ENCODE measurements at places on chromosomes 3 and 15.

- no peak for DNase-seq
These were observed 3.9 kb downstream of the MST1R start for GRCh38 chr3:49899815-49900214.

GRCh38 chr15:101004986-101005747 is 86.0 kb downstream of the LRRK1 start:
- no peak for DNase-seq

DNA sequence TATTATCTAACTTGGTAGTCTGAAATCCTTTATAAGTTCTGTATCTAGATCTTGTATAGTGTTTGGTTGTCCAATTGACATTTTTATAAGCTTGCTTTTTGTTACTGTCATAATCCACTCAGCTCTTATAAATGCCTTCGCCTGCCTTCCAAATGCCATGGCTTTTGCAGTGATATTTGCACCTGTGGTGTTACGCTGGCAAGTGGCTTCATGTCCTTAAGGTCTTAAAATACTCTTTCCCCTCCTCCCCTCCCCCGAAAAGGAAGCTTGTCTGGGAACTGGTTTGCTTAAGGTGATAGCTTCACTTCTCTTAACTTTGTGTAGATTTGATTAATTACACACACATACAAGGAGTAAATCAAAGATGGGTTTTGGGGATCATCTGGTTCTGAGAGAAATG is 62.0 kb downstream of the ABHD2 start:
- DNase-seq: no peak

DNA sequence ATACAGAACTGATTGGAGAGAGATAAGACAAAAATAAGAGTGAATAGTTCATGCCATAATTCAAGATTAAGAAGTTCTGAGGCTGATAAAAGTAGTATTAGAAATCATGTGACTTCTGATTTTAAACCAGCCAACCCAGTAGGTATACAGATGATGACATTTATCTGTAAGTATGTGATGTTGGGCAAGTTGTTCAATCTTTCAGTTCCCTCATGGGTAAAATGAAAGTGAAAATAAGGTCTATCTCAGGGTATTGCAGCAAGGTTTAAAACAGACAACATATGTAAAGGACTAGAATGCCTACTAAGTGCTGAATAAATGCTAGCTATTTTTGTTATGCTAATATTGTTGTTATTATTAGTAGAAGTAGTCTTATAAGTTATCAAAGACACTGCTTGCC is 1055.7 kb downstream of the NAALADL2 start:
- no peak for DNase-seq

DNA sequence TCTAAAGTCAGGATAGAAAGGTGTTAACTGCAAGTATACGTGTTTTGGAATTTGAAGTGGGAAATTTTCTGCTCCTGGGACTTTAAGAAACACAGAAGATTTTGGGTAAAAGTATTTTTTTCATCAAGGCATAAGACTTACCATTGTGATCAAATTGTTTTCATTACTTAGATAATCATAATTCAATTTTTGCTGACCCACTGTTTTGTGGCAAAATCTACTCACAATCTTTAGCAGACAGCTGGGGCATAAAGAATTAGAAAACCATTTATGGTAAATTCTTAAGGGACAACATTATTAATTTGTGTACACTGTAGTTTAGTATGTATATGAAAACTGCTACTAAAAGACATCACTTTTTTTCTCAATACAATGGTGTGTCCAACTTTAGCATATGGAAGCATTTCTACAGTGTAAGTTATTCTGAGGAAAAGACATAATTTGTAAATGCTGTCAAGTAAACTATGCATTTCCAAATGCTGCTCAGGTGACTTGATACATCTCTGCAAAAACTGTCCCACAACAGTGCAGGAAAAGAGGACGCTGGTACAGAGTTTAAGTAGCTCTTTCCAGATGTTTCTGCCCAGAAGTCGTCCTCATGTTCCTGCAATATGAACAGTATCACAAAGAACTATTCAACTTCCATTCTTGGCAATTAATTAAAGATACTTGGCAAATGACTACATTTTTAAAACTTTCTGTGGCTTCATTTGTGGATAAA is 52.3 kb downstream of the THSD4 start:
- no peak for DNase-seq

GRCh38 chr3:34742151-34742550 is 897.2 kb upstream of the ARPP21 start:
- DNase-seq: no peak

DNA sequence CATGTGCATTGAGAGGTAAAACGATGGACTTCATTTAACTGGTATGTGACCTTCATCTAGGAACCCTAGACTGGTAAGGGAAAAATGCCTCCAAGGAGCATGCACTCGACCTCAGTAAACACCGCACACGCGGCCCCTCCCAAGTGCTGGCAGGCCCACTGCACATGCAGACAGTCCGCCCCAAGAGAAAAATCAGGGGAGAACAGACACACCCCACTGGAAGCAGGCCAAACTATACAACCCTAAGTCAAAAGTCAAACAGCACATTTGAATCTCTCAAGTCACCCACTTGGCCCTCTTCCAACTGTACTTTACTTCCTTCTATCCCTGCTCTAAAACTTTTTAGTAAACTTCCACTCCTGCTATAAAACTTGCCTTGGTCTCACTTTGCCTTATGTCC is 250.1 kb upstream of the HES1 start:
- DNase-seq: no peak

GRCh38 chr3:187918081-187918644 is 172.9 kb upstream of the BCL6 start:
- DNase-seq: no peak

GRCh38 chr15:38128341-38128781 is 124.3 kb upstream of the SPRED1 start:
- DNase-seq: no peak
